ENCODE measurements at places on chromosomes 16 and 17. TPM values are rescaled to one million over a fixed set of nuclear protein-coding genes. Genes with fewer than 3 reads are reported as not detected.

FBXO39 gene
- total RNA-seq, result 1.5 TPM

ATP2A1 gene
- 2.1 TPM for total RNA-seq

ITGAD gene
- 0.13 TPM for total RNA-seq

STX1B gene
- total RNA-seq, result 1.7 TPM

TMEM88 gene
- total RNA-seq, result 0.87 TPM

KLHL10 gene
- total RNA-seq, result not detected

SLC13A2 gene
- total RNA-seq, result not detected

TNP2 gene
- not detected for total RNA-seq

TMC8 gene
- 258 TPM for total RNA-seq

KRT25 gene
- total RNA-seq, result not detected

CCL13 gene
- total RNA-seq, result not detected

PLCD3 gene
- 4.3 TPM for total RNA-seq

CD300LF gene
- not detected for total RNA-seq

TBC1D3C gene
- total RNA-seq, result 0.21 TPM

MEOX1 gene
- total RNA-seq, result 6.9 TPM

RAD51D gene
- 33.6 TPM for total RNA-seq

RNF157 gene
- 165 TPM for total RNA-seq

TNS4 gene
- total RNA-seq, result 9.0 TPM

HOXB2 gene
- 15.7 TPM for total RNA-seq

NOS2 gene
- not detected for total RNA-seq

CES5A gene
- not detected for total RNA-seq

ABCA9 gene
- total RNA-seq, result not detected

CA4 gene
- total RNA-seq, result not detected

KRTAP2-1 gene
- not detected for total RNA-seq

HIGD1B gene
- total RNA-seq, result not detected

OTOP2 gene
- not detected for total RNA-seq

CTRB1 gene
- not detected for total RNA-seq

NPIPB6 gene
- 0.99 TPM for total RNA-seq

ATP2C2 gene
- total RNA-seq, result not detected

CDC6 gene
- 103 TPM for total RNA-seq

TBC1D26 gene
- total RNA-seq, result not detected

GAS7 gene
- total RNA-seq, result 1.6 TPM

KRTAP4-5 gene
- total RNA-seq, result not detected

HBQ1 gene
- not detected for total RNA-seq

ATP6V0C gene
- total RNA-seq, result 105 TPM

PLXDC1 gene
- total RNA-seq, result 3.3 TPM

RDM1 gene
- total RNA-seq, result 13.9 TPM

Data from activated CD8-positive, alpha-beta T cell treated with anti-CD3 and anti-CD28 coated beads, Interleukin-2, amount 10 ng/mL, durations not matched to agents 7 days and 5 days (primary cell).